ENCODE measurements at places on chromosomes 2 and 18.

- no peak for DNase-seq
Measured at GRCh38 chr2:42385225-42385624, 24.2 kb upstream of the COX7A2L start.

DNA sequence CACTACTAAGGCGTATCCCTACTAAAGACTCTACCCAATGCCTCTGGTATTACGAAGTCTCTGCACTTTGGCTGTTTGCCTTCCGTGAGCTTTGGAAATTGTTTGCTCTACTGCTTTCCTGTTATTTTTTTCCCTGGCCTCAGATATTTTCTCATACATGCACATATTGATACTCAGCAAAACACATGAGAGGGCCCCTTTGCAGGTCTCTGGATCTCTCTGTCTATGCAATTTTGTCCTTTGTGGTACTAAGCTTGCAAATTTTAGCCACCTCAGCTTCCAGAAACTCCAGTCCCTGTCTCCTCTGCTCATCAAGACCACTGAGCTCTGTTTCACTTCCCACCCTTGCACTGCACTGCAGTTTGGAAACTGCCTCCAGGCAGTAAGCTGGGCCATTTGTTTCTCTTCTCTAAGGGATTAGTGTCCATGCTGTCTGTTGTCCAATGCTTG lies 46.6 kb downstream of the TAF1B start:
- no peak for DNase-seq

- no peak for DNase-seq
Measured at GRCh38 chr2:226396541-226396940, 403.1 kb downstream of the IRS1 start.

GRCh38 chr2:216243026-216243425 lies 129.3 kb downstream of the MARCHF4 start:
- no peak for DNase-seq

- DNase-seq, result no peak
Measured at GRCh38 chr2:208024091-208024490, 1.2 kb downstream of the PLEKHM3 start.

- no peak for DNase-seq
Measured at GRCh38 chr18:24993628-24994027, 358.3 kb downstream of the ZNF521 start.

GRCh38 chr2:180761224-180761623 lies 219.2 kb upstream of the UBE2E3 start:
- no peak for DNase-seq

DNA sequence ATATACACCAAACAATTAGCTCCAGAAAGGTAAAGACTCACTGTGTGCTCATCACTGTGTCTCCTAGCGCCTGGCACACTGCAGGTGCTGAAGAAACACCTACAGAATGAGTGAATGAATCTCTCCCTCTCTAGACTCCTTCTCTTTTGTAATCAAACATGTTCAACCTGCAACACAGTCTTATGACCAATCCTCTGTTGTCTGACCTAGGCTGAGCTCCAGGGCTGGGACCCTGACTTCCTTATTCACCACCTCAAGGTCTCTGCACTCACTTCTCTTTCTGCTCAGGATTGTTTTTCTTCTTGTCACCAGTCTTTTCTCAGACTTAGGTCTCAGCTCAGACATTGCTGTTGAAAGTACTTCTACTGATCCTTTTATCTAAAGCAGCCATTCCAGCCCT lies 9.8 kb downstream of the CKAP2L start:
- no peak for DNase-seq

DNA sequence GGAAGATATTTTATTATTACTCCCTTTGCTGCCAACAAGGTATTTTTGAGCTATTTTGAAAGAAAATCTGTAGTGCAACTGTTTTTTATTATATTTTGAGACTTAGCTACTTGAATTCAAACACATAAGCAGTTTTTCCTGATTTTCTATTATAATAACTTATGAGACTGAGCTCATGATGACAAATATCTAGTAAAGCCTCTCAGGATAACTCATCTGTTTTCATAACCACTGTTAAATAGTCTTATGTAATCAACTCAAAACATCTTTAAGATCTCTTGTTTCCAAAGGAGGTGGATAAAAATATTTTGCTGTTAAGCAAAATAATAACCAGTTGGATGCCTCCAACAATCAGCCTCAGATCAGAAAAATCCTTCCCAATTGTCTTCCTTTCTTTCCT lies 21.9 kb upstream of the PPP1CB start:
- no peak for DNase-seq

- DNase-seq, result no peak
Measured at GRCh38 chr2:1653956-1654695, 90.2 kb downstream of the PXDN start.

DNA sequence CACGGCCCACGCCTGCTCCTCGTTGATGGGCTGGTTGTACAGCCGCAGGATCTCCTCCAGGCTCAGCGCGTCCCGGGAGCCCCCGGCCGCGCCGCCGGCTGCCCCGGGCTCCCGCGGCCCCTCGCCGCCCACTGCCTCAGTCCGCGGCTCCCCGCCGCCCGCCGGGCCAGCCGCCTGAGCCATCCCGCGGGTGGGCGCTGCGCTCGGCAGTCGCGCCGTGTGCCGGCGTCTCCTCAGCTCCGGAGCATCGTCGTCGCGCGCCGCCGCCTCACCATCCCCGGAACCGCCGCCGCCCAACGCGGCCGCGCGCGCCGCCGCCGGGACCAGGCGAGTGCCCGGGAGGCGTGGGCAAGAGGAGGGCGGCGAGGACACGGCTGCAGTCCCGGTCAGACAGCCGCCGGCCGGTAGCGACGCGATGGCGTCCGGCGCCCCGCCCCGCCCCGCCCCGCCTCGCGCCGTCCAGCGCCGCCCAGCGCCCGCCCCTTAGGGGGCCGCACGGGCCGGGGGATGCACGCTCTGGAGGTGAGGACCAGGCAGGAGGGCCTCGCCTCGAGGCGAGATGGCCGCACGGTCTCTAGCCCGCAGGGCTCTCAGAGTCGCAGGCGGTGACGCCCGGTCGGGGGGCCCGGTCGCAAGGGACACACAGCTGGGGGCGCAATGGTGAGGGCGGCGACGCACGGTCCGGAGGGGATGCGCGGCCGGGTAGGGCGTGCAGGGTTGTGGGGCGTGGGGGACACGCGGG lies at the start of gene SPIRE1:
SPIRE1 (minus strand) TSS at position 424 of the 742 bp plus-strand sequence; CDS start at position 183, 241 bp downstream.
- no peak for DNase-seq

- no peak for DNase-seq
Measured at GRCh38 chr2:120570001-120570400, 165.7 kb upstream of the GLI2 start.

All from cerebellar nuclear complex (tissue), 1 donor.